ENCODE measurements at places on chromosomes 5 and 9.

DNA sequence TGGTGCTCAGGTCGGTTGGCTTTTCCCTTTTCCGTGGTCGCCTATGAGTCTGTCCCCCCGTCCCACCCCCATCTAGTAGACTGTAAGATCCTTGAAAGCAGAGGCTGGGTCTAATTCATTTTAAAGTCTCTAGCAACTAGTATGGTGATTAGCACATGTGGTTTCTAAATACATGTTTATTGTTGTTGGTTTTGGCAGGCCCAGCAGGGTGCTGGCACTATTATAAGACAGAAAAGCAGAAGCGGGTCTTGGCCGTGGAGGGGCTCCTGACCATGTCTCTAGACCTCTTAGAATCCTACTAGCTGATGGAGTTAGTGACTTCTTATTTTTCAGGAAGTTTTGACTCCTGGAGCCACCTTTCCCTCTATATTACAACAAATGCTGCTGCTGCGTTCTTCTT lies 61.5 kb upstream of the TNFSF8 start:
- no peaks in the 10 kb centered on the region for H3K27me3 ChIP-seq
- H3K27ac ChIP-seq, result no peak overlapping the region
- DNase-seq, result no peak

GRCh38 chr9:75112789-75113188 lies 24.5 kb downstream of the OSTF1 start:
- peaks cover under 1% of the 10 kb centered on the region for H3K36me3 ChIP-seq
- H3K27ac ChIP-seq, result no peak overlapping the region
- peaks cover 24% of the 10 kb centered on the region for H3K4me1 ChIP-seq
- H3K4me3 ChIP-seq, result no peak overlapping the region

- no peak overlapping the region for H3K27ac ChIP-seq
- no peaks in the 10 kb centered on the region for H3K27me3 ChIP-seq
- DNase-seq, result no peak
- peaks cover 95% of the 10 kb centered on the region for H3K4me1 ChIP-seq
Observed at GRCh38 chr9:114392749-114393112, 4.9 kb upstream of the AKNA start.

- H3K4me1 ChIP-seq, result peaks cover 20% of the 10 kb centered on the region
- no peaks in the 10 kb centered on the region for H3K36me3 ChIP-seq
- H3K27me3 ChIP-seq, result peaks cover 7% of the 10 kb centered on the region
- DNase-seq, result no peak
- H3K27ac ChIP-seq, result peak overlapping the region; percentile 45
Observed at GRCh38 chr9:127611603-127611898, 526 bp upstream of the STXBP1 start.

- no peaks in the 10 kb centered on the region for H3K36me3 ChIP-seq
- H3K27ac ChIP-seq, result no peak overlapping the region
- DNase-seq, result no peak
- H3K4me1 ChIP-seq, result no peaks in the 10 kb centered on the region
- no peak overlapping the region for H3K4me3 ChIP-seq
Observed at GRCh38 chr5:112186401-112186990, 232.6 kb downstream of the EPB41L4A start.

- H3K4me1 ChIP-seq, result no peaks in the 10 kb centered on the region
- no peak for DNase-seq
- H3K36me3 ChIP-seq, result no peaks in the 10 kb centered on the region
- H3K4me3 ChIP-seq, result no peak overlapping the region
- no peak overlapping the region for H3K27ac ChIP-seq
Observed at GRCh38 chr5:124065508-124065907, 553.5 kb downstream of the CSNK1G3 start.

- peak; percentile 22 for DNase-seq
- no peak overlapping the region for H3K4me3 ChIP-seq
- no peak overlapping the region for H3K27ac ChIP-seq
- H3K27me3 ChIP-seq, result no peaks in the 10 kb centered on the region
- no peaks in the 10 kb centered on the region for H3K36me3 ChIP-seq
Observed at GRCh38 chr9:96061293-96061987, 185.9 kb downstream of the ERCC6L2 start.

GRCh38 chr5:157761690-157762621 lies 18.4 kb downstream of the LSM11 start:
- DNase-seq, result no peak
- no peak overlapping the region for H3K4me3 ChIP-seq
- H3K4me1 ChIP-seq, result no peaks in the 10 kb centered on the region
- H3K36me3 ChIP-seq, result no peaks in the 10 kb centered on the region

- H3K36me3 ChIP-seq, result peaks cover 30% of the 10 kb centered on the region
- no peak overlapping the region for H3K4me3 ChIP-seq
- H3K27me3 ChIP-seq, result no peaks in the 10 kb centered on the region
- H3K4me1 ChIP-seq, result peaks cover 96% of the 10 kb centered on the region
- no peak for DNase-seq
- no peak overlapping the region for H3K27ac ChIP-seq
Observed at GRCh38 chr9:114899995-114900394, 30.4 kb downstream of the TNFSF8 start.

GRCh38 chr9:98472216-98472615 lies 216.8 kb upstream of the TBC1D2 start:
- H3K27ac ChIP-seq, result no peak overlapping the region
- H3K4me1 ChIP-seq, result no peaks in the 10 kb centered on the region
- no peaks in the 10 kb centered on the region for H3K36me3 ChIP-seq
- no peak for DNase-seq

GRCh38 chr9:38737246-38737645 lies 17.3 kb upstream of the FAM240B start:
- H3K36me3 ChIP-seq, result no peaks in the 10 kb centered on the region
- no peak overlapping the region for H3K27ac ChIP-seq
- H3K4me3 ChIP-seq, result no peak overlapping the region

- DNase-seq, result no peak
- no peaks in the 10 kb centered on the region for H3K27me3 ChIP-seq
- H3K36me3 ChIP-seq, result no peaks in the 10 kb centered on the region
- H3K4me1 ChIP-seq, result no peaks in the 10 kb centered on the region
Observed at GRCh38 chr5:79032031-79032695, 37.3 kb downstream of the DMGDH start.
